ENCODE measurements at places on chromosomes 16 and 17.

- H3K36me3 ChIP-seq, result no peaks in the 10 kb centered on the region
- no peak overlapping the region for H3K4me3 ChIP-seq
- H3K4me1 ChIP-seq, result no peaks in the 10 kb centered on the region
Observed at GRCh38 chr17:67696347-67696746, 21.4 kb upstream of the NOL11 start.

DNA sequence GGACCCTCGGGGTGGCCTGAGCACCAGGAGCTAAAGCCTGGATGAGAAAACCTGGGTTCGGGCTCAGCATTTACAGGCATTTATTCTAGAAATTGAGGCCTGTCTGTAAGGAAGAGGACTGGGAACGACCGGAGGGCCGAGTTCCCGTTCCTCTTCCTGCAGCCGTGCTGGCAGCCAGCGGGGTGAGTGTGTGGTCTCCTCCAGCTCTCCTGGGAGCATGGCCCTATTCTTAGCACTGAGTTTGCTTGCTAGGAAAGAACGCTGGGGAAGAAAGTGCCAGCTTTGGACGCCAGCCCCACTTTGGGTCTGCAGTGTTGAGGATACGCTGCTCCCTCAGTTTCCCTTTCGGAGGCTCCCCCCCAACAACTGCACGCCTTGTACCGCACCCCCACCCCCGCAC is 49.6 kb downstream of the MGAT5B start:
- peaks cover 22% of the 10 kb centered on the region for H3K27me3 ChIP-seq
- no peaks in the 10 kb centered on the region for H3K4me1 ChIP-seq
- H3K4me3 ChIP-seq, result no peak overlapping the region
- H3K36me3 ChIP-seq, result no peaks in the 10 kb centered on the region
- no peak for DNase-seq
- no peak overlapping the region for H3K27ac ChIP-seq

- no peak for DNase-seq
- peaks cover 21% of the 10 kb centered on the region for H3K4me1 ChIP-seq
- no peaks in the 10 kb centered on the region for H3K27me3 ChIP-seq
- H3K27ac ChIP-seq, result no peak overlapping the region
- H3K4me3 ChIP-seq, result no peak overlapping the region
Observed at GRCh38 chr17:42118545-42118944, 2.6 kb downstream of the KAT2A start.

DNA sequence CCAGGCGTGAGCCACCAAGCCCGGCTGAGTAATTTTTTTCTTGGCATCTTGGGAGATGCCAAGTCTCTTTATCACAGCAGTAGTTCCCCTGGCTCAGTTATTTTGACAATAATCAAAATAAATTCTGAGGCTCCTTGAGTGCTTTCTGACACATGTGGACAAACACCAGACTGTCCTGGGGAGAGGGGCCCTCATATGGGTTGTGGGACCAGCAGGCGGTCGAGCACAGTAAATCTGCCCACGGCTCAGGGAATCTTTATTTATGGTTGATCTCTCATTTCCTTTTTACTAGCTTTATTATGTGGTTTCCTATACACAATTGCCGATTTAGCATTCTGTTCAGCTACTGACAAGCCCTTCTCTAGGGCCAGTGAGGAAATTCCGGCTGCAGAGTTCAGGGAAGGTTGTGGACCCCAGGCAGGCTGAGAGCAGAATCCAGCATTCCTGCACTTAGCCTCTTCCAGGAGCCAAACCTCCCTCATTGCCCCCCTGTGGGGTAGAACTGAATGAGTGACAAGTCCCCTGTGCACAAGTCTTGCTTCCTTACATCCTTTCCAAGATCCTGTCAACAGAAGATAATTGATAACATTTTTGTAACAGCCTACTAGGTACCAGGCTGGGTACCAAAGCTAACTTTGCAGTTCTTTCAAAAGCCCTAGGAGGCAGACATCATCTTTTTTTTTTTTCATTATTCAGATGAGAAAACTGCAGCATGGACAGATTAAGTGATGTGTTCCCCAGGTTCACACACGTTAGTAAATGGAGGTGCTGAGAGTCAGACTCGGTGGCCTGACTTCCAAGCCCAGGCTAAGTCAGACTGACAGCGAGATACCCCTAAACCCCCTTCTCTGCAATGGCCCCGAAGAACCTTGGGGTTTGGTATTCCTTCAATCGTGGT is 40.2 kb downstream of the HS3ST3B1 start:
- no peaks in the 10 kb centered on the region for H3K27me3 ChIP-seq
- H3K36me3 ChIP-seq, result no peaks in the 10 kb centered on the region
- H3K4me1 ChIP-seq, result peaks cover 5% of the 10 kb centered on the region
- DNase-seq, result no peak
- no peak overlapping the region for H3K4me3 ChIP-seq
- no peak overlapping the region for H3K27ac ChIP-seq

DNA sequence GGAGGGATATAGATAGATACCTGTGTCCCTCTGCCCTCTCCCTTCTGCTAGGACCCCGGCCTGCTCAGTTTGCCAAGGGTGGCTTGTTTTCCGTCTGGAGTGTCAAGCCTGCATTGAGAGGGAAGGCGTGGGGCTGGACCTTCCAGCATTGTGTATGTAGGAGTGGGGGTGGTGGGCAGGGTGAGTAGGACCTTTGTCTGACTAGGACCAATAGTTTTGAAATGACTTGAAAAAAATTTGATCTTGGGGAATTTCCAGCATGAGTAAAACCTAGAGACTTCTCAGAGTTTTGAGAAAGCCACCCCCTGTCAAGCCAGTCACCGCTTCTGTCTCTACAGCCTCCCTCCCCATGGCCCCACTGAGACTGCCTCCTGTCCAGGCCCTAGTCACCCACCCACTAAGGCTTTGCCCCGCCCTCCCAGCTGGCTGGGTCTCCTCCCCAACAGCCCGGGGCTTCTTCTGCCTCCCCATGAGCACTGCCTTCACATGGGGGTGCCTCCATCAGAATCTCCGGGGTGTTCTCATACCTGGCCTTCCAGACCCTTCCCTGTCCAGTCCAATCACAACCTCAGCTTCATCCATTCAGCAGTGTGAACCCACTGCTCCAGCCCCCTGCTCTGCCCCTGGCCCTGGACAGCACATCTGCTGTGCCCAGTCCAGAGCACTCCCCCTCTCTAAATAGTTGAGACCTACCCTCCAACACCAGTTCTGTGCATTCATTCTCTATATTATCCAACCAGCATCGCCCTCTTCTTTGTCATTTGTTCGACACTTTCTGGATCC is 207.0 kb downstream of the MSI2 start:
- no peaks in the 10 kb centered on the region for H3K27me3 ChIP-seq
- H3K4me3 ChIP-seq, result no peak overlapping the region
- no peaks in the 10 kb centered on the region for H3K4me1 ChIP-seq
- H3K27ac ChIP-seq, result no peak overlapping the region

GRCh38 chr16:84461413-84462295 is 42.8 kb downstream of the MEAK7 start:
- no peak overlapping the region for H3K4me3 ChIP-seq
- DNase-seq, result peak; percentile 46
- no peaks in the 10 kb centered on the region for H3K4me1 ChIP-seq
- no peaks in the 10 kb centered on the region for H3K36me3 ChIP-seq

DNA sequence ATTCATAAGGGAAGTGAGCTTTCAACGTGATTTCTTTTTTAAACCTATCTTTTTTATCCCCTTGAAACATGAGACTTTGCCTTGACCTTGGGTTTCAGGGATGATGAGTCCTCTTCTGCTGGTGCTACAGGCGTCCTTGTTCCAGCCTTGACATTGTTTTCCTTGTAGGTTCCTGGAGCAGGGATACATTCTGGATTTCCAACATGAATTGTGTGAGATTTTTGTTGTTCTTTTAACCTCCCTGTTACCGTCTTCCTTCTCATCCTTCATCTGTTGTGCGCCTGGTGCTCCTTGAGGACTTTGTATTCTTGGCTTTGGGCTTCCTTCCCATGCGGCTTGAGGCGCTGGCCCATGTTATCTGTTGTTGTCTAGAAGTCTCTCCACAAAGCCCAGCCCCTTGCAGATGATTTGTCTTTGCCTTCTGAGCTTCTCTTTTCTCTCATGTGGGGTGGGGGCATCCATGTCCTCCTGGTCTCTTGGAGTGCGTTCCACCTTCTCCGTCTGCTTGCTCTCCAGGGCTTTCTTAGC is 283.6 kb downstream of the SNX29 start:
- no peaks in the 10 kb centered on the region for H3K36me3 ChIP-seq
- peaks cover 16% of the 10 kb centered on the region for H3K4me1 ChIP-seq
- no peaks in the 10 kb centered on the region for H3K27me3 ChIP-seq
- no peak overlapping the region for H3K4me3 ChIP-seq
- H3K27ac ChIP-seq, result no peak overlapping the region
- DNase-seq, result no peak

- H3K36me3 ChIP-seq, result no peaks in the 10 kb centered on the region
- no peaks in the 10 kb centered on the region for H3K27me3 ChIP-seq
- no peak overlapping the region for H3K27ac ChIP-seq
- no peak for DNase-seq
- H3K4me1 ChIP-seq, result no peaks in the 10 kb centered on the region
- H3K4me3 ChIP-seq, result no peak overlapping the region
Observed at GRCh38 chr17:72937707-72938106, 154.8 kb downstream of the SLC39A11 start.

DNA sequence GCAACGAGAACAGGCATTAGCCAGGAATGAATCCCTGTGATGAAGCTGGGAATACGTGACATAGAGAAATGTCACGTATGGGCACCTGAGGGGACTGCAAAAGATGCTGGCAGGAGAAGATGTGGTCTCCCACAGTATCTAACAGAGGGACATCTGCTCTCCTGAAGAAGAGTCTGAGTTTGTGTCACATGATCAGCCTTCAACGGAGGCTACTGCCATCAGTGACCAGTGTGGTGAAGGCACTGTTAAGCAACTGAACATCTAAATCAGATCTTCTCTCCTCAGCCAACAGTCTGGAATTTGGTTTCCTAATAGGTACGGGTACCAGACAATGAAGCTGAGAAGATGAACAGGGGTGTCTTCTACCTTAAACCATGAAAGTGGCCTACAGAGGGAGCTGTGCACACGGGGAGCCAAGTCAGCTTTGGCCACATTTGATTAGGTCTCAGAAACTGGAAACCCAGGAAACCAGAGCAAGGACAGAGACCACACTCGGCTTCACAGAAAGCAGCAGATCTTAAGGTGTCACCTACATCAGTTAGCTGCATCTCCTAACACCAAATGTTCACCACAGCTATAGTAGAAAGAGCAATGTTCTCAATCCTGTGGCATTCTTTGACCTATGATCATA is 41.8 kb downstream of the BRD7 start:
- H3K27ac ChIP-seq, result no peak overlapping the region
- H3K4me3 ChIP-seq, result no peak overlapping the region
- H3K27me3 ChIP-seq, result no peaks in the 10 kb centered on the region
- peaks cover 15% of the 10 kb centered on the region for H3K4me1 ChIP-seq
- DNase-seq, result no peak

GRCh38 chr16:68972720-68973119 is 129.4 kb downstream of the TANGO6 start:
- DNase-seq, result no peak
- H3K4me1 ChIP-seq, result no peaks in the 10 kb centered on the region
- H3K4me3 ChIP-seq, result no peak overlapping the region
- H3K36me3 ChIP-seq, result peaks cover 16% of the 10 kb centered on the region
- H3K27me3 ChIP-seq, result no peaks in the 10 kb centered on the region
- no peak overlapping the region for H3K27ac ChIP-seq

DNA sequence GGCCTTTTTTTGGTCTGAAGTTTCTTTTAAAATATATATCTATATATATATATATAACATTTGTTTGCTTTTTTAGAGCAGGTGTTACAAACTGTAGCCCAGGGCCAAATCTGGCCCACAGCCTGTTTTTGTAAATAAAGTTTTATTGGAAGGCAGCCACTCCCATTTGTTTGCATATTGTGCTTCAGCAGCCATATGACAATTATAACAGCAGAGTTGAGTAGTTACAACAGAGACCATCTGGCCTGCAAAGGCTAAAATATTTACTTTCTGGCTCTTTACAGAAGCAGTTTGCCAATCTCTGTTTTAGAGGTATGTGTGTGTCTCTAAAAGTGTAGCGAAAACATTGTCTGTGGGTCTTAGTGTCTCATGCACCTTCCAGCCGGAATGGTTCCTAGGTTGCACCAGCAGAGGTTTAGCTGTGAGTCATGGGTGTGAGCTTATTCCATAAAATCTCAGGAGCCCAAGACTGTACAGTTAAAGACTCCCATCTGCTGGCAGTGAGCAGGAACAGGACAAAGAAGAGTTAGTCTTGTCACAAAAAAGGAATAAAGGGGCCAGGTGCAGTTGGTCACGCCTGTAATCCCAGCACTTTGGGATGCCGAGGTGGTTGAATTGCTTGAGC is 23.8 kb downstream of the LCMT1 start:
- H3K4me1 ChIP-seq, result no peaks in the 10 kb centered on the region
- H3K27ac ChIP-seq, result no peak overlapping the region
- H3K4me3 ChIP-seq, result no peak overlapping the region
- no peak for DNase-seq
- no peaks in the 10 kb centered on the region for H3K27me3 ChIP-seq

GRCh38 chr17:49522357-49522890 is 27.3 kb downstream of the NGFR start:
- H3K4me3 ChIP-seq, result no peak overlapping the region
- DNase-seq, result no peak
- no peak overlapping the region for H3K27ac ChIP-seq

DNA sequence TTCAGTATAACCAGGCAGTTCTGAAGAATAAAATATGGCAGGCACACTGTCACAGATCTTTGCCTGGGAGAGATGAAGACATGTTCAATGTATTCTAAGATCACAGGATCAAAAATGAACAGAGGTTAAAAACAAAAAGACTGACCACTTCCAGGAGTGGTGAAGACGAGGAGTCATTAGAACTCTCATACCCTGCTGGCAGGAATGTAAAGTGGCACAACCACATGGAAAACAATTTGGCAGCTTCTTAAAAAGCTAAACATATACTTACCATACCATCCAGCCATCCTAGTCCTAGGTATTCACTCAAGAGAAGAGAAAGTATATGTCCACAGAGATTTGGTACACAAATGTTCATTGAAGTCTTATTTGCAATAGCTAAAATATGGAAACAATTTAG is 406.3 kb downstream of the NPIPA8 start:
- DNase-seq, result no peak
- H3K4me1 ChIP-seq, result no peaks in the 10 kb centered on the region
- no peaks in the 10 kb centered on the region for H3K27me3 ChIP-seq
- no peak overlapping the region for H3K4me3 ChIP-seq
- no peaks in the 10 kb centered on the region for H3K36me3 ChIP-seq

GRCh38 chr17:79923974-79924638 is 84.9 kb upstream of the CBX4 start:
- peaks cover 23% of the 10 kb centered on the region for H3K27me3 ChIP-seq
- no peak overlapping the region for H3K4me3 ChIP-seq
- no peak for DNase-seq
- peaks cover 10% of the 10 kb centered on the region for H3K4me1 ChIP-seq
